ENCODE measurements at places on chromosomes 7 and 10.
A peak's percentile ranks its signal among the peaks of the same experiment; 100 is the strongest.

GRCh38 chr7:25619963-25620799 is 391.9 kb upstream of the NPVF start:
- DNase-seq, result no peak

DNA sequence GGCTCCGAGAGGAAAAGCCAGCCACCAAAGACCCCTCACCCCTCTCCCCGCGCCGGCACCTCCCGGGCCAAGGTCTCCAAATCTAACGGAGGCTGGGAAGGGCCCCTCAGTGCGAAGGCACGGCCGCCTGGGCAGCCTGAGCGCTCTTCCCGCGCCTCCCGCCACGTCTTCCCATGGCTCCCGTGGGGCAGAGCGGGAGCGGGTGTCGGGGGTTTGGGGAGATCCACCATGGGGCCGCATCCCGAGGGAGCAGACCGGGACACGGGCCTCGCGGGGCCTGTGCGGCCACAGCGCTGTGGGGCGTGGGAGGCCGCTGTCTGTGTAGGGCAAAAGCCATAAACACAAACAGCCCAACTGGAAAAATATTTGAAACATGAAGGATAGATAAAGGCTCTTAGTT is 22.4 kb downstream of the GPER1 start:
- DNase-seq, result no peak

DNA sequence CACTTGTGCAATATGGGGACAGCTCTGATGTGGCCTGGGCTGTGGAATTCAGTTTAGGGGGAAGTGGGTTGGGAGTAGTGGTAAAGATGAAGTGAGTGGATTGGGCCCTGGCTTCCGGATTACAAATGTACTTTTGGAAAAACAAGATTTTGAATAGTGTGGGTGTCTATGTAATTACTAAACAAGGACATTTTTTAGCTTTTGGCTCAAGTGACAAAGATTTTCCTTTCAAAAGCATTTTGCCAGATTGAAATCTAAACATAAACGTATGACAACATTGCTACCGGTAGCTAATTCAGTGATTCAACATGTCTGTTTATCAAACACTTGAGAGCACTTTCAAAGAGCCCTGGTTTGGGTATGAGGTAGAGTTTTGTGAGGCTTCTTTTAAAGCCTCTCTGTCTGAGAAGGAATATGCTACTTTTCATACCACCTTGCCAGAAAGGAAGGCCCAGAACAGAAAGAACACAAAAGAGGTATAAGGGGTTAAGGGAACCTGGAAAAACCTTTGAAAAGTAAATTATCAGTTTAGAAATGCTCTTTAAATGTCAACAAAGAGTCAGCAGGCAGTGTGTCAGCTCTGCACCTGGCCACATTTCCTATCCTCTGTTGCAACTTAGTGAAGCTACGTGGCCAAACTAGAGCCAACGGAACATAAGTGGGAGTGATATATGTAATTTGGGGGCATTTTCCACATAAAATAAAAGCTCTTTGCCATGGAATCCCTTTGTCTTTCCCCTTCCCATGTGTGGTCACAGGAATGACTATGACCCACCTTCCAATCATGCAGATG is 516.1 kb downstream of the NRG3 start:
- DNase-seq, result no peak

GRCh38 chr10:54665095-54665494 is 135.9 kb downstream of the PCDH15 start:
- DNase-seq, result peak; percentile 64

GRCh38 chr10:114010316-114010715 is 33.4 kb upstream of the ADRB1 start:
- no peak for DNase-seq
